ENCODE measurements at places on chromosomes 13 and 19. TPM values are rescaled to one million over a fixed set of nuclear protein-coding genes. Genes with fewer than 3 reads are reported as not detected.

DNA sequence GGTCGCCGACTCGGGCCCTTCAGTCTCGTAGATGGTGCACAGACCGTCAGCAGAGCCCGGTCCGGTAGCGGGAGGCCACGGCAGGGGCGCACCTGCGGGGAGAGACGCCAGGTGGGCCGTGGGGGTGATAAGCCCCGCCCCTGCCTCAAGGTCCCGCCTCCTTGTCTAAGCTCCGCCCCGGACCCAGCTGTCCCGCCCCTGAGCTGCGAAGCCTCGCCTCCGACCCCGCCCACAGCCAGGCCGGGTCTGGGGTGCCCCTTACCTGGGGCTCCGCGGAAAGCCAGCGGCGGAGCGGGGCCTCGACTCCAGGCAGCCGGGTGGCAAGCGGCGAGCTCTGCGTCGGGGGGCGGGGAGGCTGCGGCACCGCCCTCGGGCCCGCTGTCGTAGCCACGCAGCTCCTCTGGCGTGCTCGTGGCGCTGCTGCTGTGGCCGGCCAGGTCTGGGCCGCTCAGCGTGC is 4.7 kb downstream of the PRR36 start:
- peaks cover 46% of the 10 kb centered on the region for H3K27me3 ChIP-seq
- peak overlapping the region; percentile 69 for H3K27ac ChIP-seq
- peak overlapping the region; percentile 71 for H3K4me3 ChIP-seq
- peak; percentile 89 for DNase-seq

GRCh38 chr13:52344108-52344507 is 61.9 kb downstream of the THSD1 start:
- H3K36me3 ChIP-seq, result no peaks in the 10 kb centered on the region
- no peak for DNase-seq
- peaks cover 10% of the 10 kb centered on the region for H3K27me3 ChIP-seq
- H3K4me1 ChIP-seq, result peaks cover 2% of the 10 kb centered on the region
- no peak overlapping the region for H3K4me3 ChIP-seq
- no peak overlapping the region for H3K27ac ChIP-seq

GRCh38 chr19:35083691-35084508 is 31.7 kb upstream of the FXYD3 start:
- H3K36me3 ChIP-seq, result no peaks in the 10 kb centered on the region
- no peak for DNase-seq
- H3K4me3 ChIP-seq, result no peak overlapping the region
- H3K27ac ChIP-seq, result no peak overlapping the region
- H3K4me1 ChIP-seq, result no peaks in the 10 kb centered on the region

- no peak overlapping the region for H3K27ac ChIP-seq
- peaks cover 20% of the 10 kb centered on the region for H3K36me3 ChIP-seq
- H3K27me3 ChIP-seq, result no peaks in the 10 kb centered on the region
- H3K4me1 ChIP-seq, result peaks cover 19% of the 10 kb centered on the region
Measured at GRCh38 chr19:34345947-34346351, 19.0 kb upstream of the GPI start.

- DNase-seq, result no peak
- no peaks in the 10 kb centered on the region for H3K36me3 ChIP-seq
- no peaks in the 10 kb centered on the region for H3K4me1 ChIP-seq
- no peak overlapping the region for H3K27ac ChIP-seq
- no peak overlapping the region for H3K4me3 ChIP-seq
- H3K27me3 ChIP-seq, result peaks cover 2% of the 10 kb centered on the region
Measured at GRCh38 chr13:25930653-25931052, 121.2 kb downstream of the SHISA2 start.

DNA sequence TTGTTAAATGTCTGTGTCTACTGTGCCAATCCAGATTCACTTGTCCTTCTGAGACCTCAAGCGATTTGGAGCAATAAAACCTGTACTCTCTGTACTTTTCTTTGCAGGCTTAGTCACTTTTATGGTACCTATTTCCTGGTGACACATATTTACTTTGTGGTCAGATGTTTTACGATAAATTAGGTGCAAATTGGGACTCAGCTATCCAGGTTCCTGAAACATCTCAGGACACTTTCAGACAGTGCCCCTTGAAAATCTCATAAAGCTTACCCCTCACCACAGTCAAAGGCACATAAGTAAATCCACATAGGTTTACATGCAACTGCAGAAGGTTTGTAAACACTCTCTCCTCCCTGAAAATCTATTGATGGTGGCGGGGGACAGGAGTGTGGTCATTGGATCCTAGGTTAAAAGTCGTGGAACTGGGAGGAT is 438.8 kb downstream of the EFNB2 start:
- H3K4me3 ChIP-seq, result no peak overlapping the region
- H3K27ac ChIP-seq, result no peak overlapping the region
- no peaks in the 10 kb centered on the region for H3K4me1 ChIP-seq
- no peaks in the 10 kb centered on the region for H3K27me3 ChIP-seq

DNA sequence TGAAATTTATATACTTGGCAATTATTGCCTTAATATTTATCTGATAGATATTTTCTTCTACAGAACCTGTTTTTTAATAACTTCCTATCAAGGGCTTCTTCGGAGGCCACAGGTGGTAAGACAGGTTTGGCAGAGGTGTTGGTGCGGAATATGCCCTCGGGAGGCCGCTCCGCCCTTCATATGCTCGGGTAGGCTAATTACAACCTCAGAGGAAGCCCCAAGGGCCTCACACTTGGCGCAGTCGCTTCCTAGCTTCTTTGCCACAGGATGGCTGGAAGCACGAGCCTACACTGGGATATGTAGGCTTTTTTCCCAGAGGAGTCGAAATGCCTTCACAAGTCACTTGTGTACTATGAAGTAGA is 68.8 kb downstream of the LMO7 start:
- DNase-seq, result no peak
- no peaks in the 10 kb centered on the region for H3K27me3 ChIP-seq
- peaks cover 7% of the 10 kb centered on the region for H3K4me1 ChIP-seq
- peaks cover 2% of the 10 kb centered on the region for H3K36me3 ChIP-seq

GRCh38 chr19:13884726-13885591 is 8.0 kb downstream of the NANOS3 start:
- no peak for DNase-seq
- peaks cover 48% of the 10 kb centered on the region for H3K4me1 ChIP-seq
- no peak overlapping the region for H3K27ac ChIP-seq
- H3K4me3 ChIP-seq, result no peak overlapping the region
- H3K36me3 ChIP-seq, result no peaks in the 10 kb centered on the region

GRCh38 chr19:16977306-16977705 is 49.3 kb downstream of the CPAMD8 start:
- H3K27me3 ChIP-seq, result no peaks in the 10 kb centered on the region
- H3K36me3 ChIP-seq, result no peaks in the 10 kb centered on the region
- no peak overlapping the region for H3K4me3 ChIP-seq
- no peaks in the 10 kb centered on the region for H3K4me1 ChIP-seq

- no peaks in the 10 kb centered on the region for H3K4me1 ChIP-seq
- no peak overlapping the region for H3K27ac ChIP-seq
- no peaks in the 10 kb centered on the region for H3K36me3 ChIP-seq
- no peak for DNase-seq
- no peak overlapping the region for H3K4me3 ChIP-seq
Measured at GRCh38 chr13:36774931-36775330, 44.1 kb upstream of the RFXAP start.

The SH2D3A gene
- 35.7 TPM for total RNA-seq

The COX6B2 gene
- 0.55 TPM for total RNA-seq

The ZNF610 gene
- 3.9 TPM for total RNA-seq

The IFNL1 gene
- total RNA-seq, result not detected

The PRKCG gene
- total RNA-seq, result not detected

The KIR2DL4 gene
- total RNA-seq, result not detected

The ZNF724 gene
- total RNA-seq, result 13.8 TPM

The KIR2DL1 gene
- total RNA-seq, result not detected

The KATNAL1 gene
- total RNA-seq, result 20.7 TPM

The APLP1 gene
- total RNA-seq, result 1.2 TPM

The NLRP9 gene
- total RNA-seq, result not detected

The ZNF546 gene
- total RNA-seq, result 9.3 TPM
